ENCODE measurements at places on chromosomes 1 and 21.

DNA sequence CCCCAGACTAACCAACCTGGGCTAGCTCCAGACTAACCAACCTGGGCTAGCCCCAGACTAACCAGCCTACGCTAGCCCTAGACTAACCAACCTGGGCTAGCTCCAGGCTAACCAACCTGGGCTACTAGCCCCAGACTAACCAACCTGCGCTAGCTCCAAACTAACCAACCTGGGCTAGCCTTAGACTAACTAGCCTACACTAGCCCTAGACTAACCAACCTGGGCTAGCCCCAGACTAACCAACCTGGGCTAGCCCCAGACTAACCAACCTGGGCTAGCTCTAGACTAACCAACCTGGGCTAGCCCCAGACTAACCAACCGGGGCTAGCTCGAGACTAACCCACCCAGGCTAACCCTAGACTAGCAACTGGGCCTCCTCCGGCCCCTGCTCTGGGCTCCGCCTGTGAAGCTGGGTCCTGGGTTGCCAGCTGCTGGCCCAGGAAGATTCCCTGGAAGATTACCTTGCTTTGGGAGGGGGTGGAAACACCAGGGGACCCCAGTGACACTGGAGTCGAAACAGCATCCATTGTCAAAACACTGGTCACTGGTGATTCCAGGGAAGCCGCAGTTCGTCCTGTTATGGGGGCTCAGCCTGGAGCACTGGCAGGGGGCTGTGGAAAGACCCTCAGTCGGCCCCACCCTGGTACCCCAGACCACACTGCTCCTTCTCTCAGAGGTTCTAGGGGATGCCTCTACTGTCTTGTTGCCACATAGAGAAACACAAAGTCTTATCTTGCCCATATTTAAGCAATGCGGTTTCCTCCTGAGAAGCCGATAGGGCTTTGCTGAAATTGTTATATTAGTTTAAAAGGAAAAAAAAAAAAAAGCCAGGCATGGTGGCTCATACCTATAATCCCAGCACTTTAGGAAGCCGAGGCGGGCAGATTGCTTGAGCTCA is 1.1 kb downstream of the TFF2 start:
- DNase-seq = no peak

- no peak for DNase-seq
Measured at GRCh38 chr1:246595146-246595545, 28.9 kb downstream of the CNST start.

DNA sequence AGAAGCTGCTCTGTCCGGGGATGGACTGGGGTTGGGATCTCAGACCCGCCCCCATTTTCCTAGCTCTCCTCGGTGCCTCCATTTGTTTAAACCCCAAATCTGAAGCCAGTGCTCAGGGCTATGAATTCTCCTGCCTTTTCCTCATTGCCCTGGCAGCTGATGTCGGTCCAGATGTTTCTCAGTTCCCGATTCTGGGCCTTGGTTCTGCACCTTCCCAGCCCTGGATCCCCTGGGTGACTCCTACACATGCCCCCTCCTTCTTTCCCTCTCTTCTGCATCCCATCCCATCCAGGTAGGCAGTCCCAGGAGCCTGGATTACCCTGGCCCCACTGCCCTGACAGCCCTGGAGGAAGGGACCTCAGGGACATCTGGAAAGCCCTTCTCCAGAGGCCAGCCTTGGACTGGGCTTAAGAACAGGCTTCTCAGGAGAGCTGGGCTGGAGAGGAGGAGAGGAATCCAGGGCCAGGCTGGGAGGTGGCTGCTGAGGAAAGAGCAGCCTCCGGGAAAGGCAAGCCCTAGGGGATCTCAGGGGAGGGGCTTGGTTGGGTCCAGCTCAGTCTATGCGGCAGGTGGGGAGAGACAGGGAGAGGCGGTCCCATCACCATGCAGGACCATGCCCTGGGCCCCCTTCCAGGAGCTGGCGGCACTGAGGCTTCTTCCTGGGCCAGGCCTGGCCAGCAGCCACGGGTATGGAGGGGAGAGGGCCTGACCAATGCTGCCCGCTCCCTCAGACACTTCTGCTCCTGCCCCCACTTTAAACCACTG is 6.8 kb upstream of the EPS8L3 start:
- DNase-seq = no peak

DNA sequence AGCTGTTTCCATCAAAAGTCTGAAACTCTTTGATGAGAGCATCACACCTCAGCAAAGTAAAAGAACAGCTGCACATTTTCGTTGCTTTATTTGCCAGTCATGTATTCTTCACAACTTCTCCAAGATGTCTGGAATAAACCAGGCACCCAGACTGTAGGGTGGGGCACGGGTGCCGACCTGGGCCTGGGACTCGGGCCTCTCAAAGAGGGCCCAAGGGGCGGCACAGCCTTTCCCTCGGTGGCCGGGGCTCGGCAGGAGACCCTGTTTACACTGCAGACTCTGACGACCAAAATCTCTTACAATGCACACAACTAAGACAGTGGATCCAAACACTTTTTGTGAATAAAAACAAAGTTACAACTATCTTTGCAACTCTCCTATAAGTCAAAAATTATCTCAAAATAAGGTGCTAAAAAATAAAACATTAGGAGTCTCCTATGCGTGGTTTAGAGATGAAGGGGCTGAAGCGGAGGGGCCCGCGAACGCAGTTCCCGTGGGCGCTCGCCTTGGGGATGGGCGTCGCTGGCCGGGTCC is 696 bp downstream of the LSS start:
- DNase-seq = no peak

GRCh38 chr1:121518726-121519041 is 333.9 kb downstream of the SRGAP2C start:
- no peak for DNase-seq

DNA sequence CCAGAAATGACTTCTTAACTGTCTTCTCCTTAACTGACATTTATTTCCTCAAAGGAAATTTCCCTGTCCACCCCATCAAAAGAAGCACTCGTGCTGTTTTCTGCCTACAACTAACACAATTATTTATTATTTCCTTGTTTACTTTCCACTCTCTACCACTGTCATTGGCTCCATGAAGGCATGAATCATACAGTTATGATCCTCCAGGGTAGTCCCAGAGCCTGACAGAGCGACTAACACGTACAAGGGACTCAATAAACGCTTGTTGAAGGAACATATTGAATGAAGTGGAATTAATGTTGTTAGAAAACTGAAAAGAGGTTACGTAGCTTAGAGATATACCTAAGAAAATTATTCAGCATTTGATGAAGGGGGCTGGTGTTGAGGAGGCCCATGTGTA is 20.9 kb downstream of the GREM2 start:
- DNase-seq = no peak

DNA sequence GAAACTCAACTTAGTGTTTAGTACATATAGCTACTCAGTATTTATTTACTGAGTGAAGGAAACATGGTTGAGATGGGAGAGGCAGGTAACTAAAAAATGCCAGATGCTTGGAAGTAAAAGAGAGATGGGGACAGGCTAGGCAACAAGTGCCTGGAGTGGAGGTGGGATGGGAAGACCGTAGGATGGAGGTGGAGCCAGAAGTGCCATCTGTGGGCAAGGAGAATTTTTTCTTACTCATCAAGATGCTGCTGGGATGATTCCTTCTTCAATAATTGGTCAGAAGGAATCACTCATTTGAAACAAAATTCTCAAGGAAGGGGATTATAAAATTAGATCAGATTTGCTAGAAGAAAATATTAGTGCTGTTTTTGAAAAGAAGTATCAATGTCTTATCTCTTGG is 72.9 kb downstream of the IFI44 start:
- DNase-seq = no peak

DNA sequence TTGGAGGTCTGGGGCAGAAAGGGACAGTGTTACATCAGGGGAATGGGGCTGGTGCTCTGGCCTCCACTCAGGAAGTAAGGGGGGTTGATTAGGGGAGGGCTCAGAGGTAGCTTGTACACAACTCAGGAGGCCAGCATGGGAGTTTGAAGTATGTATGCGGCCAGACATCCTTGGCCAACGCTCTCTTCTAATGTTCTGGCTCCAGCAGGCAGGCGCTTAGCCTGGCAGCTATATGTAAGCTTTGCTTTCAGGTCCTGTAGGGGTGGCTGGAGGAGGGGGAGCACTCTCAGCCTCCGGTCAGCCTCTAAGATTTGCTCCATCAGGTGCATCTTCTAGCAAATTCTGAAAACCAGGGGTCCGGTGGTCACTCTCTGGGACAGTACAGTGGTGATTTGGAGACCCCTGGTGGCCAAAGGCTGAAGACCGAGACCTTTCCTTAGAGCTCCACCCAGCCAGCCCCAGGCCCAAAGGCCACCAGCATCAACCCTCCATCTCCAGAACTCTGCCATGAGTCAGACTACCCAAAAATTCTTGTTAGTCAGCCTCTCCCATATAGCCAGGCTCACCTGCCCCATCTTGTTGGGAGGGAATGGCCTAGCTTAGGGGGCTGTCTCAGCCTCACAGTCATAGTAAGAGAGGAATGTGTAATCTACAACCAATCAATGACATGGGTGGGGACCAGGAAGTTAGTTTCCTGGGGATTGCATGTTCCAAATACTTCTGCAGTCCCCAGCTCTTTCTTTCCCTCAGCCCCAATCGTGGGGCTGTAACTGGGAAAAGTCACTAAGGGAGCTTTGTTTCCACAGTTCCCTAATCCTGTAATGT is 9.7 kb upstream of the COL8A2 start:
- peak; percentile 75 for DNase-seq

GRCh38 chr21:33954395-33954794 is 38.8 kb upstream of the ATP5PO start:
- DNase-seq = no peak

DNA sequence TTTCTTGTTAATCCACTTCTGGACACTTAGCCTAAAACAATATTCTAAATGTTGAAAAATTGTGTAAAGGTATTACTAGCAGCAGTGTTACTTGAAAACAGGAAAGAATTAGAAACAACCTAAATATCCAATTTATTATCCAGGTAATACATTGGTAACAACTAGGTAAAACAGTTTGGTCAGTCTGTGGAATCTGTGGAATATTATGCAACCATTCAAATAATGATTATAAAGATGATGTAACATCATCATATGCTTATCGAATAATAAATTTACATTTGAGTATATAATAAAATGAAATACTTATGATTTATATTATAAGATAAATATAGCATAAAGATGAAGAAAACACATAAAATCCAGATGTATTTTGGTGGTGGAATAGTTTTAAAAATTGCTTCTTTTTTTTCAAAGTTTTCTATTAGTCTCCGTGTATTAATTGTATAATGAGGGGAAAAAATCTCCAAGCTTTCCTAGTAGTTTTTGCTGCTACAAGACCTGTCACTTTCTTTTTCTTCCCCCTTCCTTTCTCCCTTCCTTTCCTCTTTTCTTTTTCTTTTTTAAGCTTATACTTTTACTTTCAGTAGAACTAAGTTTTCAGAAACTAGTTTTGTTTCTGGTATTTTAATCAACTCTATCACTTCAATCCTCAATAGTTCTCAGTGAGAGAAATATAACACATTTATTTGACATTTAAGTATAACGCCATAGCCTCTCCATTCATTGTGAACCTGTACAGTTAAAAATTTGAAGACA is 197.8 kb upstream of the HMCN1 start:
- no peak for DNase-seq

DNA sequence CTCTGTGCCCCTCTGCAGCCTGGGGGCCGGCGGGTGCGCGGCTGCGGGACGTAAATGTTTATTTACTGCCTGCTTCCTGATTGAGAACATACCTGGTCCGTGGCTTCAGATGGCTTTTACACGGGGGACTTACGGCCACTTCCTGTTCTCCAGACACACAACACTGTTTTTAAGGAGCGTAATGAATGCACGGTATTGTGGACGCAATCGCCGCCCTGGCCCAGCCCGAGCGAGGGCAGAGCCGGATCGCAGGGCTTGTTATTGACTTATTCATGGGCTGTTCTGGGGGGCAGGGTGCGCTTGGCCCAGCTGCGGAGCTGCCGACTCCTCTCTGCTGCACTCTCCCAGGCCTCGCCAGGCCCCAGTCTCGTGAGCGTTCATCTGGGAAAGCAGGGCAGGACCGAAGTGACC is 52.8 kb upstream of the ACTRT2 start:
- no peak for DNase-seq

- no peak for DNase-seq
Measured at GRCh38 chr1:19705464-19705863, 40.8 kb downstream of the HTR6 start.

DNA sequence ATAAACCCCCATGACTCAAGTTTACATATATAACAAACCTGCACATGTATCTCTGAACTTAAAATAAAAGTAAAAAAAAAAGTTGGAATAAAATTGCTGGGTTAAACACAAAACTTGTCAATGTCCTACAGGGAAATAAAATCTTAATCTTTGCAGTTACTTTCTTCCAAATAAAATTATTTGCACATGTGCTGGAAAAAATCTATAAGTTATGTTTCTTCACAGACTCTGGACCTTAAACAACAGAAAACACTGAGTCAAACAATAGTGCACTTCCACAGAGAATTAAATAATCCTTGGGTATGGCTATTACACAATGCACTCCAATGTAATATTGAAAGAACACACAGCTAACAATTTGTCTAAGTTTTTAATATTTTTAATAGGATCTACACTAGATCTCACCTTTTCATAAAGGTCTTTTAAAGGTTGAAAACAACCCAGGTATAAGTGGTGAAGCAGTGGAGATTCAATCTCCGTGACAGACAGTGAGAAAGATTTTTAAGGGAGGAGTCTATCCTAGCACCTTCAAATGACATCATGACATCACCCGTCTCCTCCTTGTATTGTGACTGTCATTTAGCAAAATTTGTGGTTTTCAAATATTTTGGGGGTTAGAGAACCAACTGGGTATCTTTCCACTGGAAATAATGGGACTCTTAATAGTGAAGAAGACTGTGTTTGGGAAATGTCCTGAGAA is 25.2 kb upstream of the FGGY start:
- DNase-seq = no peak

DNA sequence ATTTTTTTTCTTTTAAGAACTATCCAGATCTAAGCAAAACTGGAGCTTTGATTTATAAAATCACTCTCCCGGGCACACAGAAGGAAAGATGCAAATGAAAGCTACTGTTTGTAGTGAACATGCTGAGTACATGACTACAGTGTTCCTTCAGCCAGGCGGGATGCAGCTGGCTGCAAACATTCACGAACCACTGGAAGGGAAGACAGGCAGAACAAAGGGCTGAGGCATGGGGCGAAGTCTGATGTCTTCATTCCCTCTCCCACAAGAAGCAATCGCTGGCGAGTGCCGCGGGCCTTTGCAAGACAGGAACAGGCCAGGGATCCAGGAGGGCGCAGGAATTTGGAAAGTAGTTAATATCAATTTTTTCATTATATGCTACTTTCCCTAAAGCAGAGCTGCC is 257.9 kb upstream of the AJAP1 start:
- no peak for DNase-seq

GRCh38 chr1:3087049-3087448 is 18.0 kb downstream of the PRDM16 start:
- no peak for DNase-seq

DNA sequence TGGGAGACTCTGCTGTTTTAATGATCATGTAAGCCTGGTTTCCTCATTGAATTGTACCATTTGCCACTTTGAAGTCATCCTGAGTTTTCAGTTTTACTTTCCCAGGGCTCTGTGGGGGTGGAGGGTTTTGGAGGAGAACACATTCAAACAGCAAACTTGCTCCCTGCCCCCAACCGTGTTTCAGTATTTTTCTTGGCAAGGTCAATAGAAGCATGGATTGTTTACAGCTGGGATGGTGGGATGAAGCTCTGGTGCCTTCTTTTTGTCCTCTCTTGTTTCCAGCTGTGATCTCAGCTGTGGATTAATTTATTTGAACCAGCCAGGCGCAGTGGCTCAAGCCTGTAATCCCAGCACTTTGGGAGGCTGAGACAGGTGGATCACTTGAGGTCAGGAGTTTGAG is 54.3 kb upstream of the SERBP1 start:
- peak; percentile 8 for DNase-seq

Measured in activated CD8-positive, alpha-beta T cell treated with anti-CD3 and anti-CD28 coated beads for 36 hours (primary cell).